Activated CD8-positive, alpha-beta memory T cell treated with anti-CD3 and anti-CD28 coated beads for 4 hours (primary cell): ENCODE measurements at places on chromosomes 3 and 15.

DNA sequence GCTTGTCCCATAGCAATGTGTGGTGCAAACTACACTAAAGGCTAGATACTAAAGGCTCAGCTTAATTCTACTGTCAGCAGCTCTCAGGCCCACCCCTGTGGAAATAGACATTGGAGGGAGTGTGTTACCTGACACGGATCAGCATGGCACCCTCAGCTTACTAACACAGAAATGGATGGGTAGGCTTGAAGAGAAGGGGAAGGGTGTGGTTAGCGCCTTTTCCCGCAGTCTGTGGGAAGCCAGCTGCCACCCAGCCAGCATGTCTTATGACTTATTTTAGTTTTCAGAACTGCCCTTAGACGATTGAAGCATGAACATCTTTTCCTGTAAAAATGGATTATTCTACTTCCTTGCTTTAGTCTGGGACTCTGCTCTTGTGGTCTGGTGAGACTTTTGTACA lies 25.8 kb upstream of the ADPGK start:
- no peak for DNase-seq

GRCh38 chr3:144923046-144923775 lies 951.6 kb downstream of the DIPK2A start:
- DNase-seq: no peak

DNA sequence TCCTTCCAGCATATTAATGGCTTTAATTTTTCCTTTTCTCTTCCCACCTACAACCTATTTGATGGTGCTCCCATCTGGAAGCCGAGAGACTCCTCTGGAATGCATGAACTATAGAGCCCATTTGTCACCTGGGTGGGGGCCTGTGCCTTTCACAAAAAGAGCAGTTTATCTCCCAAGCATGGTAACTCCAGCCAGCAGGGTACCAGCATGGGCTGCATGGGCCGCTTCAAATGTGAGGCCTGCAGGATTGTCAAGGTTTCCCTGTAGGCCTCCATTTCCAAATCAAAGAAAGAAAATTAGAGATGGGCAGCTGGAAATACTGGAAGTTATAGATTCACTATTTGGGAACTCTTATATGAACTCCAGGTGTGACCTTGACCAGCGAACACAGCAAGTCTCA lies 50.7 kb upstream of the SKOR1 start:
- DNase-seq: no peak

DNA sequence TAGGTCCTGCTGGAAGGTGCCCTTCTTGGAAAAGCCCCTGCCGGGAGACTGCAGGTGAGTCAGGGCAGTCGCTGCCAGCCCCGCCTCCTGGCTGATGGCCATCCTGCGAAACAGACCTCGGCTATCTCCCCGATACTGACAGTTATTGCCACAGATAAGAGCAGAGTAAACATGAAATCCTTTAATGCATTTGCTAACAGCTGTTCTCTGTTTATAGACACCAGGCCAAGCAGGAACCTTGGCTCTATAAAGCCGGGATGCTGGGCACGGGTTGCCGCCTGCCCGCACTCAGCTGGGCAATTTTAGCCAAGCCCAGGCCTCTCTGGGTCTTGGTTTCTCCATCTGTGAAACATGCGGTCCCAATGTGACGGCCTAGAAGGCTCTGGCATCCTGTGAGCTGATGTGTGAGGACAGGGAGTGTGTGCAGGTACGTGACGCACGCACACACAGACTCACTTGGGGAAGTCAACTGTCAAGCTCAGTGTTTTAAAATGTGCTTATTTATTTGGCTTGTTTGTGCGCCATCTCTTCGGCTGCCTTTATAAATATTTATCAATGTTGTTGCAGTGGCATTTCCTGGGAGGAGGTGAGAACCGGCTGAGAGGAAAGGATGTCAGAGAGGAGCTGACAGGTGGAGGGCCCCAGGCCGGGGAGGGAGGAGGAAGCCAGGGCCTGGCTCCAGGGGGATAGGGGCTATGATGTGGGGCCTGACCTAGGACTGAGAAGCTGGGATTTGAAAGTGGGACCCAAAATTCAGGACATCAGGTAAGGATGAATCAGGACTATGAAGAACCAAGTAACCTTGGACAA lies 50.8 kb upstream of the PRR23E start:
- DNase-seq: no peak

DNA sequence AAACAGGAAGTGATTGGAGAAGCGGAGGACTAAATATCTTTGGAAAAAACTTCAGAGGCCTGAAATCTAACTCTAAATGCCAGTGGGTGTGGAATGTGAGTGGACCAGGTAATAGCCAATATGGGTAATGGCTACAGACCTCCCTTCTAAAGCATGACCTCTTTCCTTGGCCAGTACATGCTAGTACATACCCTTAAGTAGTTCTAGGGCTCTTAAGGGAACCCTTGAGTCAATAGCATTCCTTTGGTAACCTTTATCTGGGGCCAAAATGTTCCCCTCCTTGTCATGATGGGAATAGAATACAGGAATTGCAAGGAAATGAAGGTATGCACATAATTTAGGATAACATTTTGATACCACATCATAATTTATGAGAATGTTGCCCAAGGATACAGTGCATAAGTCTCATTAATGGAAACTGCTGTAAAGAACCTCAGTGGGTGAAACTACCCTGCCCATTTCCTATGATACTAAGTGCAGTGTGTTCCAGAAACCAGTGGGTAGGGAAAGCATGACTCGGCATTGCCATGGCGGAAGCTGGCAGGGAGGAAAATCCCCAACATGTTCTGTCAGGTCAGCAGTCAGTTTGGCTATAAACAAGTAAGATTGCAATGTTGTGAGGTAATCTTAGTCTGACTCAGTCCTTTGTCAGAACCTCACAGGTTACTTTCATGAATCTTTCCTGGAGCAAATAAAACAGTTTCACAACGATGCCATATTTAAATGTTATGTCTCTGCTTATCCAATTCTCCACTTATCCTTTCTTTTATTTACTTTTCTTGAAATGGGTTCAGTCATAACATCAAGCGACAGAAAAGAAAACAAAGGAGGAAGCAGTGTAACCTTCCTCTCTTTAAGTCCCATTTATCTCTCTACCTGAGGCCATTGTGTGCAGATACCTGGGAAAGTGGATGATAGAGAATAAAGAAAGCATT lies 23.5 kb upstream of the RAP2B start:
- no peak for DNase-seq

DNA sequence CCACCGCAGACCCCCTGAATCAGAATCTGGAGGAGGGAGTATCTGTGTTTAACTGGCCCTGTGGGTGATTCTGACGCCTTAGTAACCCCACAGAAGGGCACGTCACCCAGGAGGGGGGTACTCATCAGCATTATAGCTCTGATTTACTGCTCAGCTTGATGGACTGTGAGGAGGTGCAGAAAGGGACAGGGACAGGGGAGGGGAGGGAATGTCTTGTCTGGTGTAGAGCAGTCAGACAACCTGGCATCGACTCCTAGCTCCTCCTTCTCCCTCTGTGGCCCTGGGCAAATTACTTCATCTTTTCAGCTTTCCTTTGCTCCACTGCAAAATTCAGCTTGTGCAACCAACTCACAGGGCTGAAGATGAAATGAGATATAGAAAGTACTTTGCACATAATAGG lies 42.3 kb upstream of the GLCE start:
- DNase-seq: no peak

GRCh38 chr15:42069025-42069424 lies 25.3 kb downstream of the PLA2G4D start:
- DNase-seq: no peak

DNA sequence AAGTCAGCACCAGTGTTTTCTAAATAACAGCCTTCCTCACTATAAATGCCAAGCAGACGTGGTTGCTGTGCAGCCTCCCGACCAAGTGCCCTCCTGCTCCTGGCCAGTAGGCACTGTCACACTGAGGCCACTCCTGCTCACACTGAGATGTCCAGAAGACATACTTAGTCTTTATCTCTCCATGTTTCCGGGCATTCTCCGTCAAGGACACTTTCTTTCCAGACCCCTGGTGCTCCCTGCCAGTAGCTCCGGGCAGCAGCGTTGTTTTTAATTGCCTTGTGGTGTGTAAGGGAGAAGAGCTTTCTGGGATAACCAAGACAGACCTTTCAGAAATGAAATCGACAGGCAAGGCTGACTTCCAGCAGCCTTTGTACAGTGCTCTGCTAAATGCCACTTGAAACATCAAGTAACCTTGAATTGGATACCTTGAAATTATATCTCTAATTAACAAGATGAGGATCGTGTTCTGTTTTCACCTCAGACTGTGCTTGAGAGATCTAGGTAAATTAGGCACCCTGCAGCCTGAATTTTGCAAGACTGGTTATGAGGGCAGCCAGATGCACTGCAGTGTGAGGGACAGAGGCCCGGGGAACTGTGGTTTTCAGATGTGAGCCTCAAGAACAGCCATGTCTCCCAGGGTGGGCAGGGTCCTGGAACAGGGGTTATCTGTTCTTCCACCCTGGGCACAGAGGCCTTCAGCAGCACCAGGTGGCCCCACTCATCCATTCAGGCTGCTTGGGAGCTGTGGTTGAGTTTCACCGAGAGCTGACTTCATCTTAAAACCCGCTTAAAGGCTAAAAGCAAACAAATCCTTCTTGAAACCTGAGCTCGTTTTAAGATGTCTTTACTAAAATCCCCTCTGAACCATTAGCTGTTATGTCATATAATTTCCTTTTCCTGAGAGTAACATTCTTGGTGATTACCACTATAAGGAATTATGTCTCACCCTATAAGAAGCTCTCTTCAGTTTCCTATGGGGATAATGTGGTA lies 105.5 kb upstream of the IL12A start:
- DNase-seq: no peak

DNA sequence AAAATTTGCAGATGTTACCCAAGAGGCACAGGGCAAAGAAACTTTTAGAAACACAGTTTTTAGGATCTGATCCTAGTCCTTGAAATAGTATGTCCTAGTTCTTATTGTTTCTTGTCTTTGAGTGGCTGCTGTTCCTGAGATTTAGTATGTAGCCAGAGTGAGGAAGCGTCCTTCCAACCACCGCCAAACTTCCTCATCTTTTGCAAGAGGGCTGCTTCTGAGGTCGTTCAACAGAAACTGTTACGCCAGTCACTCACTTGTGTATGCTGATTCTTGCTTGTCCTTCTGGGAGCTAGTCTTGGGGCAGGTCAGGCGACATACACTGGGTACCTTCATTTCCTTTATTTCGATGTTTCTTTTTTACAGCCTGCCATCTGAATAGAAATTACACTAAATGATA lies 577.3 kb upstream of the ZNF717 start:
- DNase-seq: no peak

DNA sequence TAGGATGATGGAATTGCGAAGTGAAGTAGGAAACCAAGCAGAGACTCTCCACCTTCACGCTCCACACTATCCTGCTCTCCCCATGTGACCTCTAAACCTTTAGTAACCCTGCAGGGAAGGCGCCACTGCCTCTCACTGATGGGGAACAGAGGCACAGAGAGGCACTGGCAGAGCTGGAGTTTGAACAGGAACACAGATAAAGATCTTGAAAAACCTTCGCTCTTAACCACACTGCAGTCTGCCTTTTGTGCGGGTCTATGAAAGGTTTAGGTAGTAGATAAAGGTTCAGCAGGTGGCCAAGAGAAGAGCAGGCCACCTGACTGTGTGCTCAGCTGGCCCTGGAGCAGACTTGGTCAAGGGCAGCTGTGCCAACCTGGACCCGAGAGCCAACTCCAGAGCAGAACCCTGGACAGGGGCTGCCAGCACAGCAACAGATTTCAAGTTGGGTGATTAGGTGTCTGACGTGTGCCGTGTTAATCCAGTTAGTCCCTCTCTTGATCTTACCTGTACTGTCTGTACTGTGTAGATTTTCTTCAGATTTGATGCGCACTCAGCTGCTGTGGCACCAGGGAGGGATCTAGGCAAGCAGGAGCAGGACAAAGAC lies 15.2 kb downstream of the EIF4E3 start:
- no peak for DNase-seq

DNA sequence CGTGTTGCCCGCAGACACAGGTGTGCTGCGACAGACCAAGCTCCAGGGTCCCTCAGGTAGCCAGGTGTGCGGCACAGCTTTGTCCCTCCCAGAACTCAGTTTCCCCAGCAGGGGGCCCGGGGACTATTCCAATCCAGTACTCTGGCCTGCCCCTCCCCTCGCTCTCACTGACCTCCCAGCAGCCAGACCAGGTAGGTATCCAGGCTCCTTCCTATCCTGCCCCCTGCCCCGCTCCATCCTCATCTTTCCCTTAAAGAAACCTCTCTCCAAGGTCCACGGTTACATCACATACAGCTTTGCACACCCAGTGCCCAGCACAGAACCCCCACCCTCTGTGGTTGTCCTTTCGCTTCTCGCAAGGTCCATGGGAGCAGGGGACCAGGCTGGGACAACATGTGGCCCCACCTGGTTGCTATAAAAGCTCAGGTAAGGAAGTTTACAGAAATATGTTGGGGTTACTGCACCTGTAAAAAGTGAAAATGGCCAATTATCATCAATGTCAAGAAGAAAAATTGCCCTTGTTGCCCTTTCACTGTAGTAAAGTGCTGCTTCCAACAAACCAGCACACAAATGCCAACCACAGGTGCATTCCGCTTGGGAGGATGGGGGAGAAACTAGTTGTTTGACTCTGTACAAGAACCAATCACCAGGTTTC lies 7.3 kb upstream of the CYP11A1 start:
- no peak for DNase-seq

DNA sequence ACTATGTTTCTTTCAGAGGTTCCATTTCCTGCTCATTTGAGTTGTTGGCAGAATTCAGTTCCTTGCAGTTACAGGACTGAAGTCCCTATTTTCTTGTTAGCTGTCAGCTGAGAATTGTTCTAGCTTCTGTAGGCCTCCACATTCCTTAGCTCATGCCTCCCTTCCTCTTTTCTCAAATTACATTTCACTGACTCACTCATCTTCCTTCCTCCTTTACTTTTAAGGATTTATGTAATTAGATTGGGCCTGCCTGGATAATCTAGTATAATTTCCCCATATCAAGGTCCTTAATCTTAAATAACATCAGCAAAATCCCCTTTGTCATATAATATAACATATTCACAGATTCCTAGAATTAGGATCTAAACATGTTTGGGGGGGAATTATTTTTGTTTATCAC lies 40.6 kb upstream of the RBMS3 start:
- no peak for DNase-seq

- DNase-seq: no peak
Measured at GRCh38 chr3:195416795-195417194, 26.0 kb downstream of the ACAP2 start.

GRCh38 chr15:68305420-68305871 lies 27.9 kb downstream of the FEM1B start:
- no peak for DNase-seq

DNA sequence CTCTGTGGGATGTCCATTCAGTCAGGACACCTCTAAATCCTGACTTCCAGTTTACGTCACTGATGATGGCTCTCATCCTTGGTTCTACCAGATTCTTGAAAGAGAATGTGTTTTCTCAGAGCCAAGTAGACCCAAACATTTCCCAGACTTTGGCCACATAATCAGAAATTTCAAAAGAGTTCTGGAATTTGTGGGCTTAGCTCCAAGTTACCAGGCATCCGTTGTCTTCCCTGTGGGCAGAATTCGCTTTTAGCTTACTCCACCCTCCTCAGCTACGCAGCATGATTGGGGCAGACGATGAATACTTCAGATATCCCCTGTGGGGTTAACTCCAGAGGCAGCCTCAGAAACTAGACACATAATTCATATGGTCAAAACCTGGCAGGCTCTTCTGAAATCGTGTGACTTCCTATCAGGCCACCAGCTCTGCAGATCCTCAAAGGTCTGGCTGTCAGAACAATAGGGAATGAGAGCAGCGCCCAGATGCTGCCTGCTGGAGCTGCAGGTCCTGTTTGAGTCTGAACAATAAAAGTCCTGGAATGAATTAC lies 30.6 kb downstream of the CRTC3 start:
- DNase-seq: no peak

- DNase-seq: no peak
Measured at GRCh38 chr3:145429546-145429945, 731.4 kb downstream of the PLOD2 start.

GRCh38 chr15:70669006-70669602 lies 94.3 kb downstream of the UACA start:
- no peak for DNase-seq
